ENCODE measurements at places on chromosomes 1 and 21. TPM values are rescaled to one million over a fixed set of nuclear protein-coding genes. Genes with fewer than 3 reads are reported as not detected.

Gene FCGR3A
- not detected for total RNA-seq

- no peaks in the 10 kb centered on the region for H3K36me3 ChIP-seq
- DNase-seq = no peak
- no peaks in the 10 kb centered on the region for H3K4me1 ChIP-seq
- H3K4me3 ChIP-seq = no peak overlapping the region
- no peak overlapping the region for H3K27ac ChIP-seq
Measured at GRCh38 chr1:96349896-96350295, 371.7 kb upstream of the PTBP2 start.

Gene ALX3
- not detected for total RNA-seq

DNA sequence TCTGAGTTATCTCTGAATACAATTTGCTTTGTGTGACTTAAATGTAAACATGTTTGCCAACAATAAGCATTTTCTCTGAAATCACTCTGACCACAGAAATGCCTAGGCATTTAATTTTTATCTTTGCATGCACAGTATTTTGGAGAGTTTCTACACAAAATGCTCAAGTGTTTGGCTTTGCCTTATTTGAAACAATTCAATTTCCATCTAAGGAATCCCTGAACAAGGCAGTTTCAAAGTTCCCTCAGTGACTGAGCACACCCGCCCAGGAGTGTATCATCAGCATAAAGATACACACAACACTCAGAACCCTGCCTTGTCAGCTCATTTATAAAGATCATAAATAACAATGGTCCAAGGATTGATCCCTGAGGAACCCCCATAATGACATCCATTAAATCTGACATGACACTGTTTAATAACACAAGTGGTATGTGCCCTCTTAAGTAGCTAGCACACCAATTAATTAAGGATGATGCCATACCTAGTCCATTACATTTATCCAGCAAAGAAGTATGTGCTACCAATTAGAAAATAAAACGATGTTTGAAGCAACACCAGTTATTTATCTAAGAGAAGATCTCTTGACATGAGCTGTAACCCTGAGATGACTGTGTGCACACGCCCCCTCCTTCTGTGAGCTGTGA, 585.8 kb downstream of the ADGRL2 start:
- no peak for DNase-seq
- no peaks in the 10 kb centered on the region for H3K4me1 ChIP-seq
- H3K27ac ChIP-seq = no peak overlapping the region

Gene PROK1
- not detected for total RNA-seq

DNA sequence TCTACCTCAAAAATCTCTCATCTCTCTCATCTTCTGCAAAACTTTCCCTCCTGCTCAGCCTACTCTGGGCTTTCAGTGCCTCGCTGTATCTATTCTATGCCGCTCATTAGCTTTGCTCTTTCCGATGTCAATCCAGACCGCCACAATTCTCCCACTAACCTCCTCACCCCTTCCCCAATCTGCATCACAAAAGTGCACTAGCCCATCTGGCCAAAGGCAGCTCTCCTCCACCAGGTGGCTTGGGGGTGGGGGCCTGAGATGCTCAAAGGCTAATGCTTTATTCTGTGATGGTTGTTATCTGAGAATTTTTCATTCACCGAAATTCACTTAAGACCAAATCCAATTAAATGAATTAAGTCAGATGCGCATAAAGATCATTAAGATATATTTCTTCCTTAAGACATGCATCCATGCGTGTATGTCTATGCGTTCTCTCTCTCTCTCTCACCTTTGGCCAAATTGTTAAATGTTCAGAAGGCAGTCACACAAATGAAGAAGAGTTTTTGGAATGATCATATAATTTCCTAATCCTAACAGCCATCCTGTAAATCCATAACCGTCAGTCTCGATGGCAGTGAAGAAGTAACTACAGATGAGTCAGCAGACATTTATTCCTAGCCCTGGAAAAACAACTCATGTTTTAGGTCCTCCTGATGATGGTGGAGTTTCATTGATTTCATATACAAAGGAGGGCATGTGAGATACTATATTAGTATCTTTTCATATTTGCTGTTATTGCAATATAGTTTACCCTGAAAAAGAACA, 111.3 kb downstream of the C1orf21 start:
- no peak overlapping the region for H3K27ac ChIP-seq
- no peak for DNase-seq
- peaks cover 3% of the 10 kb centered on the region for H3K4me1 ChIP-seq
- no peak overlapping the region for H3K4me3 ChIP-seq
- H3K27me3 ChIP-seq = no peaks in the 10 kb centered on the region

GRCh38 chr1:19926296-19927129, 3.1 kb upstream of the PLA2G2E start:
- H3K4me1 ChIP-seq = no peaks in the 10 kb centered on the region
- H3K36me3 ChIP-seq = peaks cover 1% of the 10 kb centered on the region
- DNase-seq = no peak
- H3K27ac ChIP-seq = no peak overlapping the region
- H3K4me3 ChIP-seq = no peak overlapping the region

Gene CENPL
- 26.1 TPM for total RNA-seq

DNA sequence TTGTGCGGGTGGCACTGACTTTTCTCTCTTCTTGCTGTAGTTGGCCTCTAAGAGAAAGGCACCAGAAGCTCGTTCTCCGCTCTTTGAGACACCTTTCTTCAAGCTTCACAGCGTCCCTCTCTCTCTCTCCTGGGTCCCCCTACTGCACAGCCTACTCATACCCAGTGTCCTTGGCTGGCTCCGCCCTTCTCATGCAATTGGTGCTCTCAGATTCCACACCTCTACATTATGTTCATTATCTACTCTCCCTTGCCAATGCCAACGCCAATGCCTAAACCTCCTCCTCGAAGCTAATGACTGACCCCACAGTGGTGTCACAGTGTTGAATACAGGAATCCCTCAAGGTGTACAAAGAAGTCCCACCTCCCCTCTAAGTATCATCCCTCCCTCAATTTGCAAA, 4.8 kb upstream of the DNAJC28 start:
- no peaks in the 10 kb centered on the region for H3K36me3 ChIP-seq
- H3K27me3 ChIP-seq = no peaks in the 10 kb centered on the region
- DNase-seq = no peak
- no peak overlapping the region for H3K27ac ChIP-seq

Gene SYT11
- 14.3 TPM for total RNA-seq

Gene ADCY10
- total RNA-seq = 0.30 TPM
